KG1 (cell line): ENCODE measurements at places on chromosomes 11 and 22.

GRCh38 chr11:130859886-130860285 is 56.4 kb downstream of the SNX19 start:
- DNase-seq = no peak

- DNase-seq = no peak
Measured at GRCh38 chr22:48841881-48842582, 985.6 kb downstream of the BRD1 start.

DNA sequence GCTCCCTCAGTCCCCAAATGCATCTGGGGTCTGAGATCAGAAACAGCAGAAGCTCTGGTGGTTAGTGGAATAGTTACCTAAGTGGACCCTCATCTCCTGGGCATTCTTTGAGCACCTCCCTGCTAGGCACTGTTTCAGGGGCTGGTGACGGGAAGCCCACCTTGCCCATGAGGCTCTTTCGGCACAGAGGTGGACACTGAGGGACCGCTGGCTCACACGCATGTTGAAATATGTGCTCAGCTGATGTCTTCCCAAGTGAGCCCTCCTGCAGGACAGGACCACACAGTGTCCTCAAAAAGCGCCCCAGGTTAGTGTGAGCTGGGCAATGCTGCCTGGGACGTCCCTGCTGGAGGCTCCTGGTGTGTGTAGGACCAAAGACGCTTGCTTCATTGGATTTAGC is 1379.9 kb downstream of the TBC1D22A start:
- DNase-seq = no peak

- DNase-seq = no peak
Measured at GRCh38 chr22:42282943-42283277, 12.5 kb upstream of the TCF20 start.

DNA sequence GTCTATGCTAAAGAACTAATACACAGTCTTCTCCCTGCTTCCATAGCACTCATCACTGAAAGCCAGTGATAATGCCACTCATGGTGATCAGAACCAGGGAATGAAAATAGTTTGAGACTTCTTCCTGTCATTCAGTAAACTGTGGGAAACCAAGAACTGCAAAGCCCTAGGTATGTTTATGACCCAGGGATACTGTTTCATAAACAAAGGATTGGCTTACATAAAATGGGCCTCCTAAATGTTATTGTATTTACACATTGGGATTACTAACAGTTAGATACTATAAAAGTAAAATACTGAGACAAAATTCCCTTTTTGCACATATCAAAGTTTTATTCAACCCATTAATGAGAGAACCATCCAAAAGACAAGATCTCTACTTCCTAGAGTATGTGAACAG is 21.3 kb upstream of the CWF19L2 start:
- no peak for DNase-seq

GRCh38 chr22:41445129-41446056 is 1.2 kb downstream of the TOB2 start:
- DNase-seq = peak; percentile 45

GRCh38 chr22:48943567-48944432 is 883.9 kb downstream of the BRD1 start:
- DNase-seq = no peak

DNA sequence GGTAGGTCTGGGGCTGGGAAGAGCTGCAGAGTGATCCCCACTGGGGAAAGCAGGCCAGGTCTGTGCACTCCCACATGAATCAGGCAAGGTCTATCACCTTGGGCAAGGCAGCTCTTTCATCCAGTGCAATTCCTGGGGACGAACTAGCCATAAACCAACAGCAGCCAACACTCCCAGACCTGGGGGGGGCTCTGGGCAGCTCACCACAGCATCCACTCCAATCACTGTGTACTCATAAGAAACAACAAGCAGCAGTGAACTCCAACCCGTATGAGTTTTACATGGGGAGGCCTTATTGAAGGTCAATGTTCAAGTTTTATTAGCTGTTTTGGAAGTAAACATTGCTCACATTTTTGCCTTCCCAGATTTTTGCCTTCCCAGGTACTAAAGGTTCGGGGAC is 157.4 kb upstream of the NAV2 start:
- no peak for DNase-seq

DNA sequence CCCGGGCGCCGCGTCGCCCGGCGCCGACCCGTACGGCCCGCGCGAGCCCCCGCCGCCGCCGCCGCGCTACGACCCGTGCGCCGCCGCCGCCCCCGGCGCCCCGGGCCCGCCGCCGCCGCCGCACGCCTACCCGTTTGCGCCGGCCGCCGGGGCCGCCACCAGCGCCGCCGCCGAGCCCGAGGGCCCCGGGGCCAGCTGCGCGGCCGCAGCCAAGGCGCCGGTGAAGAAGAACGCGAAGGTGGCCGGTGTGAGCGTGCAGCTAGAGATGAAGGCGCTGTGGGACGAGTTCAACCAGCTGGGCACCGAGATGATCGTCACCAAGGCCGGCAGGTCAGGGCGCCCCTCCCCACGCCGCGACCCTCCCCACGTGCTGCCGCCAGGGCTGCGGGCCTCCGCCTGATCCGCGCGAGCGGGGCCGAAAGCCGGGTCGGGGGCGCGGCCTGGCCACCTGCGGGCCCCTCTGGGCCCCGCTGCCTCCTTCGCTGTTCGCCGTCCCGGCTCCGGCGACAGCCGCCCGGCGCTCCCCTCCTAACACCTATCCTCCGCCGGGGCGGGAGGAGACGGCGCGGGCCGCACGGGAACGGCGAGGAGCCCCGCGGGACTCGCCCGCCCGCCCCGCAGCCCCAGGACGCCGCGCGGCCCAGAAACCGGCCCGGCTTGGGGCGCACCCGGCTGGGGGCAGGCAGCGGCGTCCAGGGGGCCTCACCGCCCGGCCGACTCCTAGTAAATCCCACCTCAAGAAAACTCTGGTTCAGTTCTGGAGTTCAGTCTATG is 560 bp downstream of the TBX1 start:
- DNase-seq = no peak

DNA sequence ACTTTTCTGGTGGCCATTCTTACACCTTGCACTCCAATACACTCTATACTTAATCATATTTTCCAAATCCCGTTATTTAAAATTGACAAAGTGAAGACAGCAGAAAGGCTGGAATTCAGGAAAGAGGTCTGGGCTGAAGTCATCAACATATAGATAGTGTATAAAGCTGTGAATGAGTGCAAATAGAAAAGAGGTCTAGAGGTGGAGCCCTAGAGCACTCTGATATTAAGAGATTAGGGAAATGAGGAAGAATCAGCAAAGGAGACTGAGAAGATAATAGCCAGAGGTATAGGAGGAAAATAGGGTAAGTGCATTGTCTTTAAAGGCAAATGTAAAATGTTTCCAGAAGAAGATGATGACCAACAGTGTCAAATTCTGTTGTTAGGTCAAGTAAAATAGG is 7.9 kb downstream of the CTR9 start:
- DNase-seq = no peak

GRCh38 chr11:35681163-35681767 is 18.7 kb downstream of the TRIM44 start:
- DNase-seq = no peak

GRCh38 chr11:6695377-6695776 is 12.2 kb upstream of the MRPL17 start:
- DNase-seq = no peak

DNA sequence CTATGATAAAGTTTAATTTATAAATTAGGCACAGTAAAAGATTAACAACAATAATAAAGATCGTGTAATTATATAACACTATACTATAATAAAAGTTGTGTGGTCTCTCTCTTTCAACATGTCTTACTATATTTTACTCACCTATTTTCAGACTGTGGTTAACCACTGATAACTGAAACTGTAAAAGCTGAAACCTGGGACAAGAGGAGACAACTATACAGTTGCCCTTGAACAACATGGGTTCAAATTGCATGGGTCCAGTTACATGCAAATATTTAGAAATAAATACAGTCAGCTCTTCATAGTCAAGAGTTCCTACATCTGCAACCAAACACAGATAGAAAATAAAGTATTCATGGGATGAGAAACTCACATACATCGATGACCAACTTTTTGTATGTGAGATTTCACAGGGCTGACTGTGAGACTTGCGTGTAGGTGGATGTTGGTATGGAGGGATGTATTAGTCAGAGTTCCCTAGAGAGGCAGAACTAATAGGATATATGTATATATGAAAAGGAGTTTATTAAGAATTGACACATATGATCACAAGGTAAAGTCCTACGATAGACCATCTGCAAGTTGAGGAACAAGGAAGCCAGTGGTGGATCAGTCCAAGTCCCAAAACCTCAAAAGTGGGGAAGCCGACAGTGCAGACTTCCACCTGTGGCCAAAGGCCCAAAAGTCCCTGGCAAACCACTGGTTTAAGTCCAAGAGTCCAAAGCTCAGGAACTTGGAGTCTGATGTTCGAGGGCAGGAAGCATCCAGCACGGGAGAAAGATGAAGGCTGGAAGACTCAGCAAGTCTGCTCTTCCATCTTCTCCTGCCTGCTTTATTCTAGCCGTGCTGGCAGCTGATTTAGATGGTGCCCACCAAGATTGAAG is 359.5 kb downstream of the INSC start:
- DNase-seq = no peak

- DNase-seq = no peak
Measured at GRCh38 chr22:47457021-47457420, 694.6 kb downstream of the TBC1D22A start.

GRCh38 chr11:109784536-109784935 is 308.7 kb upstream of the ZC3H12C start:
- no peak for DNase-seq

- no peak for DNase-seq
Measured at GRCh38 chr11:44190883-44191230, 95.4 kb downstream of the EXT2 start.

DNA sequence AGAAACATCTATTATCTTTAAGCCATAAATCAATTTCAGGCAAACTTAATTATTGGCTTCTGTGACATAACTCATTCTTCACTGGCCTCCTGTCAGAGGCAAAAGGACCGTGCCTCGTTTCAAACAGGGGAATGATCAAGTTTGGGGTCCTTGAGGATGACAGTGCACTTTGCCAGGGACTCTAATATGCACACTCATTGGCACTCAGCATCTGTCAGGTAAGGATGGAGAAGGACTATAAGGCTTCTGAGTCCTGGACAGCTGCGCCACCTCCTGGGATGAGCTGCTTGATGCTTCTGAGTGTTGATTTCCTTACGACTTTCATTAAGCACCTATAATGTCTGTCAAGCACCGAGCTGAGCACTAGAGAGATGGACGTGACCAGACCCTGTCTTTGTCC is 20.2 kb downstream of the BPIFC start:
- no peak for DNase-seq

GRCh38 chr11:81700076-81700475 is 1033.6 kb downstream of the FAM181B start:
- no peak for DNase-seq

- DNase-seq = no peak
Measured at GRCh38 chr11:119258180-119258579, 52.0 kb downstream of the CBL start.

- no peak for DNase-seq
Measured at GRCh38 chr22:19448076-19448607, 631 bp upstream of the C22orf39 start.

GRCh38 chr22:24133187-24133965 is 47.9 kb upstream of the SUSD2 start:
- no peak for DNase-seq

DNA sequence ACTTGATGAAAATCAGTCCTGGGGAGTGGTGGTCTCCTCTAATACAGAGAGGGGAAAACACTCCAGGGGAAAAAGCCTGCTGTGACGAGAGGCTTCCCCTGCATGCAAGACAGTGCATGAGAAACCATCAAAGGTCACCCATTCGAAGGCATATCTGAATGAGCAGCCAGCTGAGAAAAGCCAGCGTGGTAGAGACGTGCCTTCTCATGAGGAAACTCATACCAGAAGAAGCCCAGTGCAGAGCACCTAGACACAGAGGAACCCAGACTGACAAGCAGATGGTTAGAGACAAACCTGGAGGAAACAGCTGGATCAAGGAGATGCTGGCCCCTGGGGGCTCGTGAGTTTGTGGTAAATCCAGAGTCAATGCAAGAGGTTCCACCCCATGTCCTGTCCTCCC is 534.8 kb downstream of the BRD1 start:
- DNase-seq = no peak

- no peak for DNase-seq
Measured at GRCh38 chr11:132895340-132895739, 637.0 kb downstream of the OPCML start.

GRCh38 chr11:35822815-35823495 is 120.9 kb upstream of the LDLRAD3 start:
- no peak for DNase-seq

DNA sequence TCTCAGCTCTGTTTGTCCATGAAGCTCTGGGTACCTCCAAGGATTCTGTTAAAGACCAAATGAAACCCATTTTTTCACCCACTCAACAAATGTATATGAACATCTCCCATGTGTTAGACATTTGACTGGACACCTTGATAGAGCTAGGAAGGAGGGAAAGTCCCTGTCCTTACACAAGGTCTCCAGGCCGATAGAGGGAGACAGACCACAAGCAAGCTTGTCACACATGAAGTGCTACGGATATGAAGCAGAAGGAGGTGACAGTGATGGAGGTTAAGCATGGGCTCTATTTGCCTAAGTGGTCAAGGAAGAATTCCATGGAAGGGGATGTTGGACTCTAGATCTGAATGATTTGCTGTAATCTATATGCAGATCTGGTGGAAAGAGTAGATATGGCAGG is 138.5 kb downstream of the MYO18B start:
- DNase-seq = no peak

DNA sequence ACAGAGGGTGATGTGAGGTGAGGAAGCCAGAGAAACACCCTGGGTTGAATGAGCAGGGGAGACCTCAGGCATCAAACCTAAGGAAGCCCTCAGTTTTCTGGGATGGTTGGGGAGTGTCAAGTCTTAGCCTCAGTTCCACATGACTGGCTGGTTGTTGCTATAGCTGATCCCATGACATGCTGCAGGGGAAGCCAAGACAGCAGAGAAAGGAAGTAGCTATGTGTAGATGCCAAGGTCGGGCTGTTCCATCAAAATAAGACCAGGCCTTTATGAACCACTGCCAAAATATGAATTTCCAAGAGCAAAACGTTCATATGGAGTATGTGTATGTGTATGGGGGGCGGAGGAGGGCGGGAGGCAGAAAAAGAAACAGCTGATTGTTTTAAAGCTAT is 11.6 kb downstream of the CD59 start:
- DNase-seq = no peak

- no peak for DNase-seq
Measured at GRCh38 chr11:27504205-27504604, 2.4 kb downstream of the LIN7C start.

DNA sequence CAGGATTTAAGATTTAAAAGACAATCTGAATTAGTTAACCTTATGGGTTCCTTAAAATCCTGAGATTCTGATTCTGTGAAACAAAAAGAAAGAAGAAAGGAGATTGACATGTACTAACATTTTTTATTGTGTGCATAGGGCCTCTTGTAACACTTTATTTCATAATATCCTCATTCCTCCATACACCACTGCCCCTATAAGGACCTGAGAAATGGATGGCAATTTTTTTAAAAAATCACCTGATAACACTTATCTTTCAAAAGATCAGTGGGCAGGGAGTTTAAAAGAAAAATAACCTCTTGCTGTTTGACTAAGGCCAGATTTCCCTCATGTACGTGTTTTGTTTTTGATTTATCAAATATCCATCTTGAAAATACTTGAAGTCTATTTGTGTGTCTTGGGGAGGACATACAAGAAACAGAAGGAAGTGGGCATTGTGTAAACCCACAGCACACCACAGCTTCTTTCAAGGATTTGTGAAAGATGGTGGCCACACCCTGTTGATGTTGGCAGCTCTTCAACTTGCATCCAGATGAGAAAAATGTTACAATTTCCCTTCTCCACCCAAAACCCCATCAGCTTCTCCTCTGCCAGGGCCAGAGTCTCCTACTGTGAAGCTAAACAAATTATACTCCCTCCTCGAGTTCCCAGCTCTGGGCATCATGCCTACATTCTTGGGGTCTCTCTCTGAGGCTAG is 35.0 kb upstream of the MPEG1 start:
- DNase-seq = no peak

- no peak for DNase-seq
Measured at GRCh38 chr11:60942219-60942618, 9.8 kb downstream of the SLC15A3 start.
